ENCODE measurements at places on chromosomes 13 and 19. TPM values are rescaled to one million over a fixed set of nuclear protein-coding genes. Genes with fewer than 3 reads are reported as not detected.
A peak's percentile ranks its signal among the peaks of the same experiment; 100 is the strongest.

DNA sequence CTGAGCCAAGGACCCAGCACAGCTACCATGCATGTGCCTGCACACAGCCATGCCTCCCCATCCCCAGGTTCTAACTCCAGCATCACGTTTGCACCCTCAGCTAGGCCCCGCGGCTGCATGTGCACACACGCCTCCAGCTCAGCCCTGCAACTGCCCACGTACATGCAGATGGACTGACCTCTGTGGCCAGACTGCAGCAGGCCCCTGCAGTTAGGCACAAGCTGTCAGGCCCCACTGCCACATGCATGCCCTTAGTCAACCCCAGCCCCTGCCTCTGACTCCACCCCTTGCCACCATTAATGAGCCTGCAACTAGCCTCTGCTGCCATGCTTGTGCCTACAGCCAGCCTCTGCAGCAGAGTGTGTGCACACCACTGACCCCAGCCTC is 23.1 kb downstream of the SLC6A16 start:
- peaks cover 7% of the 10 kb centered on the region for H3K36me3 ChIP-seq
- H3K4me3 ChIP-seq, result no peak overlapping the region
- no peak overlapping the region for H3K27ac ChIP-seq
- peaks cover 5% of the 10 kb centered on the region for H3K27me3 ChIP-seq
- H3K4me1 ChIP-seq, result peaks cover 2% of the 10 kb centered on the region

DNA sequence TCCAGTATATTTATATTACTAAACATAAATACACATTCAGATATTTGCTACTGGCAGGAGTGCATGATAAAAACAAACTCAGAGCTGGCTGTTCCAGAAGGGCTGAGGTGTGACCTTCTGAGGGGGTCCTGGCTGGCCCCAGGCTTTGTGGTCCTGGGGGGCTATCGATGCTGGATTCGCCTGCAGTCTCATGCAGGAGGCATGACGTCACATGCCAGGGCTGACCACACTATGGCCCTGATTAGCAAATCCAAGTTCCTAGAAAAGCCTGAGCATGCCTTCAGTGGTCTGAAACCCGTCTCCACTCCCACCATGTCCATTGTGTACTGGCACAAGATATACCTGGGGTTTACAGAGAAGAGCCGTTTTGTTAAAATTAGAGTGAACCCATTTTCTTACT is 97.9 kb downstream of the KL start:
- no peak overlapping the region for H3K4me3 ChIP-seq
- no peaks in the 10 kb centered on the region for H3K36me3 ChIP-seq

GRCh38 chr19:8446061-8446709 is 1.4 kb downstream of the HNRNPM start:
- H3K4me3 ChIP-seq, result peak overlapping the region; percentile 91
- DNase-seq, result no peak

DNA sequence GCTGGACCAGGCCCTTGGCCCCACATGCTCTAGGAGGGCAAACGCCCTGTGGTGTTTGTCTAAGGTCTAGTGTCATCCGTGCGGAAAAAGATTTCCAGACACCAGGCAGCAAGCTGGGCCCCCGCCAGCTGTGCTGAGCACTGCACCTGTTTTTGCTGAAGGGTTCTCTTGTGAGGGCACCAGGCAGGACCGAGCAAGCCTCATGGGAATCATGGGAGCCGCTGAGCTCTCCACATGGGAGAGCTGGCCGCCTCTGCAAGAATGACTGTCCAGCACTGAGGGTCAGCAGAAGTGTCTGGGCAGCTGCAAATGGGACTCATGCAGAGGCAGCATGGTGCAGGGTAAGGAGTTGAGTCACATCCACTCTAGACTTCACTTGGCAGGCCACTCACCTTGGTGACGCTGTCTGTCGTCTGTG is 12.0 kb downstream of the B3GNT8 start:
- H3K36me3 ChIP-seq, result peaks cover 22% of the 10 kb centered on the region
- H3K27ac ChIP-seq, result no peak overlapping the region
- H3K4me1 ChIP-seq, result peaks cover 1% of the 10 kb centered on the region
- no peak overlapping the region for H3K4me3 ChIP-seq
- no peaks in the 10 kb centered on the region for H3K27me3 ChIP-seq
- no peak for DNase-seq

- H3K27ac ChIP-seq, result no peak overlapping the region
- no peaks in the 10 kb centered on the region for H3K36me3 ChIP-seq
- H3K4me3 ChIP-seq, result no peak overlapping the region
- no peaks in the 10 kb centered on the region for H3K4me1 ChIP-seq
- DNase-seq, result no peak
Measured at GRCh38 chr13:21883713-21884112, 212.8 kb downstream of the FGF9 start.

The THAP8 gene
- 7.0 TPM for total RNA-seq

The ZNF223 gene
- 0.25 TPM for total RNA-seq

GRCh38 chr13:92549276-92549675 is 677.3 kb upstream of the GPC6 start:
- no peaks in the 10 kb centered on the region for H3K4me1 ChIP-seq
- no peaks in the 10 kb centered on the region for H3K36me3 ChIP-seq
- H3K27me3 ChIP-seq, result no peaks in the 10 kb centered on the region
- H3K27ac ChIP-seq, result no peak overlapping the region

DNA sequence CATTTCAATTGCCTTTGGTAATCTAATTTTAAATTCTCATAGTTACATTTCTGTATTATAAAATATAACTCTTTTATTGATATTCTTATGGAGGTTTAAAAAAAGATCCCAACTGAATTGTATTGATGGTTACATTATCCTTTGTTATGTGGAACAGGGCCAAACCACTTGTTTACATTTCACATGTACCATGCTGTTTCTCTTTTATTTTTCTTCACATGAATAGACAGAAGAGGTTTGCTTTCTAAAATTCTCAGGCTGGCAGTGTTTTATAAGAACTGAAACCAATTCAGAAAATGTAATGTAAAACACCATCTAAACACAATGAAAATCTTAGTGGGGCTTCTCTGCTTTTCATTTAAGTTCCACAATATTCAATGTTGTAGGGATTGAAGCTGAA is 122.5 kb downstream of the GPC5 start:
- H3K4me1 ChIP-seq, result no peaks in the 10 kb centered on the region
- H3K27me3 ChIP-seq, result no peaks in the 10 kb centered on the region
- no peak overlapping the region for H3K27ac ChIP-seq
- no peaks in the 10 kb centered on the region for H3K36me3 ChIP-seq

- no peak for DNase-seq
- peaks cover 8% of the 10 kb centered on the region for H3K27me3 ChIP-seq
- H3K27ac ChIP-seq, result no peak overlapping the region
- H3K4me3 ChIP-seq, result no peak overlapping the region
- no peaks in the 10 kb centered on the region for H3K36me3 ChIP-seq
Measured at GRCh38 chr19:13701624-13702023, 62.7 kb upstream of the MRI1 start.

The TSKS gene
- 4.5 TPM for total RNA-seq

- H3K4me3 ChIP-seq, result no peak overlapping the region
- no peaks in the 10 kb centered on the region for H3K36me3 ChIP-seq
- H3K4me1 ChIP-seq, result no peaks in the 10 kb centered on the region
- H3K27me3 ChIP-seq, result no peaks in the 10 kb centered on the region
- DNase-seq, result peak; percentile 41
Measured at GRCh38 chr13:23020246-23020843, 160.4 kb upstream of the SGCG start.

- H3K27me3 ChIP-seq, result no peaks in the 10 kb centered on the region
- no peaks in the 10 kb centered on the region for H3K4me1 ChIP-seq
- H3K36me3 ChIP-seq, result no peaks in the 10 kb centered on the region
Measured at GRCh38 chr19:30276883-30277280, 95.3 kb upstream of the ZNF536 start.

DNA sequence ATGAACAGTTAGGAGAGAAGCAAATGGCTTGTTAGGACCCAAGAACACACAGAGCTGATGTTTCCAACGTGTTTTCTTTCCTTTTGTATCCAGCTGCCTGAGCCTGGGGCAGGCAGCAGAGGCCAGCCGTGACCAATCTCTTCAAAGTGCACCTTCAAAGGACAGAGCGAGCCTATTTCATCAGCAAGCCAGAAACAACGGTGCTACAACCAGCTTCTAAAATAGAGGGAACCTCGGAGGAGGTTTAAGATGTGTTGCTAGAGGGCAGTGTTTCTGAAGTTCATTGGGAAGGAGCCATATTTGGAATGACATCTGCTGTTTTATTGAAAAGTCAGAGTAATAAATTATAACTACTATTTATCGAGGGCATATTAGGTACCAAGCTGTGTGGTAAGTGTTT is 56.2 kb upstream of the RFC3 start:
- no peaks in the 10 kb centered on the region for H3K36me3 ChIP-seq
- H3K4me1 ChIP-seq, result peaks cover 2% of the 10 kb centered on the region
- H3K27ac ChIP-seq, result no peak overlapping the region
- no peaks in the 10 kb centered on the region for H3K27me3 ChIP-seq
- H3K4me3 ChIP-seq, result no peak overlapping the region

DNA sequence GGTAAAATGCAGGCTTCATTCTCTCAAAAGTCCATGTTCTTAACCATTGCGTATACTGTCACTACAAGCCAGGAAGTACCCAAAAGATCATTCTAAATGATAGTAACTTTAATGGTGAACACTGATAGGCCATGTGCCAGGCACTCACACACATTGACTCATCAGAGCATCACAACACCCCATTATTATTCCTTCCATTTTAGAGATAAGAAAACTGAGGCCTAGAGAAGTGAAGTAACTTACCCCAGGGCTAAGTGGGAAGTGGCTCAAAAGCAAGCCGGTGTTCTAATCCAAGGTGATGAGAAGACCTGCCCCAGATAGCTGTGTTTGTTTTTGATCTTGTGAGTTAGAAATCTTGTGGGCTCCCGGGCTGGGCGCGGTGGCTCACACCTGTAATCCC is 1.4 kb upstream of the PHLDB3 start:
- peak overlapping the region; percentile 43 for H3K27ac ChIP-seq
- no peaks in the 10 kb centered on the region for H3K27me3 ChIP-seq
- DNase-seq, result no peak

The CCDC70 gene
- total RNA-seq, result not detected

- H3K27ac ChIP-seq, result no peak overlapping the region
- no peak overlapping the region for H3K4me3 ChIP-seq
- DNase-seq, result no peak
- H3K27me3 ChIP-seq, result no peaks in the 10 kb centered on the region
Measured at GRCh38 chr13:71015021-71015420, 852.0 kb downstream of the DACH1 start.

DNA sequence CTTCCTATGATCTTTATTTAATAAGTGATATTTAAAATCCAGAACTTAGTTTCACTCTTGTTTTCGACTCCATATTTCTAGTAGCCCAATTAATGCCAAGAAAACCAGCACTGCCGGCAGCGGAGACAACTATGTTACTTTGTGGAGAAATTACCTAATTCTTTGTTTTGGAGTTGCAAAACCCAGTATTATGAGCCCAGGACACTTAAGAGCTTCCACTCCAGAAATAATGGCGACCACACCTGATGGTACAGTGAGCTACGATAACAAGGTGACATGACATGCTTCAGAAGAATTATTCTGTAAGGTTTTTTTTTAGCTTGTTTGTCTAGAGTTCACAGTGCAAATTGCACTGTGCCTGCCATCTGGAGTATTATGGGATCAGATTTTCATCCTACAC is 136.4 kb downstream of the ZAR1L start:
- no peak overlapping the region for H3K4me3 ChIP-seq
- H3K27me3 ChIP-seq, result no peaks in the 10 kb centered on the region
- H3K36me3 ChIP-seq, result no peaks in the 10 kb centered on the region
- H3K27ac ChIP-seq, result no peak overlapping the region

The CHST8 gene
- total RNA-seq, result not detected

DNA sequence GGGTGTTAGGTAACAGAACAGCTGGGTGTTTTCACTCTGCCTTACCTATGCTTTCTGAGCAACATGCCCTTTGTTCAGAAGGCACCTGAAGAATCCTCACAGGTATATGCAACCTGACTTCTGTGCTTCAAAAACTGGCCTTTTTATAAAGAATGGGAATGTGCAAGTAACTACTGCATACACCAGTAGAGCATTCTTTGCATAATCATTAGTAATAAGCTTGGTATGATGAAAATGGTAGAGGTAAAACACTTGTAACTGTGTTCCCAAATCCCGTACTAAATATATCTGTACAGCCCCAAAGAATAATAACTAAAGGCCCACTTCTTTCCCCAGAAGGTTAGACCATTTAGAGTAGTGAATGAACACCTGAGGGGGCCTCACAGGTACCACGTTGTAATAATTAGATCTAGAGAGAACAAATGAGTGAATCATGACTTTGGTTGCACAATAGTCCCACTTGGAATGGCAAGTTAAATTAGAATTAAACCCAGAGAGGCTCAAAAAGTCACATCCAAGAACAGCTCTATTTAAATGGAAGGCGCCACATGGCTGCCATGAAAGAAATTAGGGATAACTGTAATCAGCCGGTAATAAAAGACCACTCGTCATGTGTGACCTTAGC is 413.9 kb downstream of the KLF12 start:
- no peak for DNase-seq
- peaks cover 41% of the 10 kb centered on the region for H3K4me1 ChIP-seq
- no peak overlapping the region for H3K4me3 ChIP-seq
- peaks cover 15% of the 10 kb centered on the region for H3K36me3 ChIP-seq

The ZNF420 gene
- 14.3 TPM for total RNA-seq

DNA sequence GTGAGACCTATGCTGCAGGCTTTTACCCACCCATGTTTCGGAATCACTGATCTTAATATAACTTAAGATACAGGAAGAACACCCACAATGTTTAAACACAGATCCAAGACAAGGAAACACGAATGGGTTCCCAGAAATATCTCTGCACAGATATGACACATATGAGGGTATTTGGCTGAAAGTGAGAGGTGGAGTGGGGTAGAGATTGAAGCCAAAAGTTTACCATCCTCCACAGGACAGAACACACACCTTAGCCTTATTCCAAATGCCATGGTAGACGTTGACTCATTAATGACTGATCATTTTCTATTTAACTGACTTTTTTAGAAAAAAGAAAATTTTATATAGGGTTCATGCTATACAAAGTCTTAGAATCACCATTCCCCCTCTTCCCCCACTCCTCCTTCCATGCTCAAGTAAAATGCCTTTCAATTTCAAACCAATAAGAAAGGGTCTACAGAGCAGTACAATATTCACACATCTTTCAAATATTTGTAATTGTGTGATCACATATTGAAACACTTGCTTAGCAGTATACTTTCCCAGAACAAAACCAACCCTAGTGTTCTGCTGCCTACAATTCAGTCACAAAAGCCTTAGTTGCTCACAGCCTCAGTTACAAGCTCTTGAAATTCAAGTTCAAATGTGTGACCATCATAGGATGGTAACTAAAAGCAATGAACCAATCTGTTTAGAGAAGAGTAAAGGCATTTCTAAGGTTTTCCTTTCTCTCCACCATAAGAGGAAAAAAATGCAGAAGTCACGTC is 11.8 kb upstream of the DOCK9 start:
- no peak overlapping the region for H3K4me3 ChIP-seq
- no peak for DNase-seq
- H3K4me1 ChIP-seq, result peaks cover 34% of the 10 kb centered on the region
- H3K27me3 ChIP-seq, result no peaks in the 10 kb centered on the region
- H3K36me3 ChIP-seq, result peaks cover 25% of the 10 kb centered on the region

The CCL25 gene
- total RNA-seq, result 5.2 TPM

The EDDM13 gene
- 1.1 TPM for total RNA-seq

All from activated CD4-positive, alpha-beta T cell treated with anti-CD3 and anti-CD28 coated beads, Interleukin-2, amount 10 ng/mL, durations not matched to agents 7 days and 5 days (primary cell).